H4 (cell line): ENCODE measurements at places on chromosomes 13 and 19. TPM values are rescaled to one million over a fixed set of nuclear protein-coding genes. Genes with fewer than 3 reads are reported as not detected.
A peak's percentile ranks its signal among the peaks of the same experiment; 100 is the strongest.

GRCh38 chr19:19538061-19538784, at the start of gene CILP2:
TSS of gene CILP2 (plus strand) at chr19:19538265. CDS start at chr19:19538350, 85 bp downstream.
- DNase-seq = no peak

GRCh38 chr19:37930416-37930815, 23.4 kb downstream of the SIPA1L3 start:
- no peak for DNase-seq

DNA sequence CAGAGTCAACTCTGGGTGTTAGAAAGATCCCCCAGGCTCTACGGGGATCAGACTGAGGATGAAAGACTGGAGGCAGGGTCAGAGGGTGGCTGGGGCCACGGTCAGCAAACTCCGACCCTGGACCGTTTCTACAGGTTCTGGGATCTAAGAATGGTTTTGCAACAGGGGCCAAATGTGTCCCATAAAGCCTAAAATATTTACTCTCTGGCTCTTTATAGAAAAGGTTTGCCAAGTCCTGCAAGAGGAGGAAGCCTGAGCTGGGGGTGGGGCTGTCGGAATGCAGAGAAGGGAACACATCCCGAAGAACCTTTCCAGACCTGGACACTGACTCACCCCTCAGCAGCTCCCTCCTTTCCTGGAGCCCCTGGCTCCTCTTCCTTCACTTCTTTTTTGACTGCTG, 20.7 kb downstream of the LIG1 start:
- no peak for DNase-seq

DNA sequence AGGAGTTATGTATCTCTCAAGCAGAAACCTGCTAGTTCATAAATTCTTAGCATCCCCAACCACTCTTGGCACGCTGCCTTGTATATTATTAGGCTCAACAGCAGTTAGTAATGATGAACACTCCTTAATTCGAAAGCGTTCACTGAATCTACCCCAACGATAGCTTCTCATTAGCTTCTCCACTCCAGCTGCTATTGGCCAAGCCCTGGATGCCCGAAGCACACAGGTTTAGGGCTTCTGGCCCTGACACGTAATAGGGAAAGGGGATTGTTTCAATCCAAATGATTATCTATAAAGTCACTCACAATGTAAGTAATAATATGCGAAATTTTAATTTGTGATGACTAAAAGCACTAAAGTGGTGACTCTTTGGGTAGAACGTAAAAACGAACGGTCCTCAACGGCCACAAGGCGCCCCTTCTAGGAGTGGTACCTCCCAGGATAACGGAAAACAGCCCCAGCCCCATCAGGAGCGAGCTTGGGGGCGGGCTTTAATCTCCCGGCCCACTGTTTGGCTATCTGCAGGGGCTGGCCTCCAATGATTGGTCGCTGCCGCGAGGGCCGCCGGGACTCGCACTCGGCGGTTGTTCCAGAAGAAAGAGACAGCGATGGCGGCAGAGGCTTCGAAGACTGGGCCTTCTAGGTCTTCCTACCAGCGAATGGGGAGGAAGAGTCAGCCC, at the start of gene RNF17:
RNF17 (plus strand) TSS at position 574 of the 680 bp plus-strand sequence; CDS start at position 609, 35 bp downstream.
- DNase-seq = no peak

GRCh38 chr13:46553521-46553885, 533 bp downstream of the LRCH1 start:
- no peak for DNase-seq

DNA sequence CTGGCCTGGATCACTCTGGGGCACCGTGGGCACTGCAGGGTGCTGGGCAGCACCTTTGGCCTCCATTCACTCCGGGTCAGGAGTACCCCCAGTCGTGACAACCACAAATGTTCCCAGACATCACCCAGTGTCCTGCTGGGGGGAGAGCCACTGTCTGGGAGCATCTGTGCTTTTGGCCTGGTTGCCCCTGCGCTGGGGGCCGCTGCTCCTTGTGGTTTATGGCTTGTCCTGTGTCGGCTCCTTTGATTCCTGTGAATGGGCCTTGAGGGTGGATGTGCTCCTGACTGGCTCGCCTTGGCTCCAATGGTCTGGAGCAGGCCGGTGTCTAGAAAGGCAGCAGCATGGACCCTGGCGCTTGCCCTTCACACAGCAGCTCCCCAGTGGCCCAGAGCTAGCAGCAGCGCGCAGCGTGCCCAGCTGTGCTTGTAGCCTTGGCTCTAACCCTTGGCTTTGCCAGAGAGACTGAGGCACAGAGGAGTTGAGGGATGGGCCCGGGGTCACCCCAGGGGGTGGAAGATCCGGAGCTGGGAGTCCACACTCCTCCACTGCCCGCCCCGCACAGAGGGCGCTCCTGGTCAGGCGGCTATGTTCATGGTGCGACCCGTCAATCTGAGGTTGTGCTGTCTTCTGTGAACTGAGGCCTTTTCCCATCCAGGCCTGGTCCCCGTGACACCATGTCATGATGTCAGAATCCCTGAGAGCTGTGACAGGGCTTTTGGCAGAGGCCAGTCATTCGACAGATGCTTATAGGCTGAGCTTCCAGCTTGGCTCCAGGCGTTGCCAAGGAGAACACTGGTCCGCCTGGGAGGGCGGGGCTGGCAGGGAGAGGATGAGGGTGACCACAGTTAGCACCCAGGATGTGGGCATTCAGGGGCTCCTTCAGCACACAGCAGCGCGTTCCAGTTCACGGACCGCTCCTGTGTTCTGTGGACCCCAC, 4.1 kb downstream of the DAZAP1 start:
- no peak for DNase-seq

GRCh38 chr13:33730147-33730546, 87.8 kb upstream of the RFC3 start:
- no peak for DNase-seq

DNA sequence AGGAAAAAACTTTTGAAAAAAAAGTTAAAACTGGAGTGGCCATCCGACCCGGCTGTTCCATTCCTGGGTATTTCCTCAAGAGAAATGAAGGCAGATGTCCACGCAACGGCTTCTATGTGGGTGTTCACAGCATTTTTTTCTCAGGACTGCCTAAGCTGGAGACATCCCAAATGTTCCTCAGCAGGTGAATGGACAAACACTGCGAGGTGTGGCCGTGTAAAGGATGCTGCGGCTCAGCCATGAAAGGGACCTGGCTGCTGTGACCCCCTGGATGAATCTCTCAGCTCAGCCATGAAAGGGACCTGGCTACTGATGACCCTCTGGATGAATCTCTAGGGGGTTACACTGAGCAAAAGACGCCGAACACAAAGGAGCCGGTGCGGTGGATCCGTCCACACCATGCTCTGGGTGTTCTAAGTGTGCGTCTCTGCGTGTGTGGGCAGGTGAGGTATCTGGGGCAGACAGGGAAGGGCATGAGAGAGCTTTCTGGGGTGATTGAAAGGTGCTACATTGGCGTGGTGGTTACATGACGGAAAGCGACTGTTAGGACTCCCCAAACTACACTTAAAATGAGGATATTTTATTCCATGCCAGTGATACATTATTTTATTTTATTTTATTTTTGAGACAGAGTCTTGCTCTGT, 7.2 kb upstream of the ASPDH start:
- no peak for DNase-seq

DNA sequence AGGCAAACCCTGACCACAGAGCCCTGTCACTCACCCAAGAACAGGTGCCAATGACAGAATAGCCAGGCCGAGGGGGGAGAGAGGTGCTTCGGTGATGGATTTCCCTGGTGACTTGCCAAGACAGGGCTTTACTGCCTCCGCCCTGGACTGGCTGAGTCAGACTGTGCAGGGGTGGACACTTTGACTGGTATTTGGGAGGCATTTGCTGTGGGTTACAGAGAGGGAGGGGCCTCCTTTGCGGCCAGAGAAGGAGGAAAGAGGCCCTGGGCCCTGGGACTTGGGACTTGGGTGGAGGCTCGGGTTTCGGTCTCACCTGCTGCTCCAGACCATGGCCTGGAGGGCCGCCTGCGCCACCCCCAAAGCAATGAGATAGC, 4.6 kb upstream of the EPS8L1 start:
- DNase-seq = peak; percentile 96

- DNase-seq = no peak
These were observed 58.9 kb upstream of the GJB6 start for GRCh38 chr13:20291037-20291436.

GRCh38 chr13:85095418-85096272, 703.6 kb downstream of the SLITRK6 start:
- DNase-seq = no peak

- DNase-seq = no peak
These were observed 179.3 kb downstream of the ZIC5 start for GRCh38 chr13:99792079-99792921.

DNA sequence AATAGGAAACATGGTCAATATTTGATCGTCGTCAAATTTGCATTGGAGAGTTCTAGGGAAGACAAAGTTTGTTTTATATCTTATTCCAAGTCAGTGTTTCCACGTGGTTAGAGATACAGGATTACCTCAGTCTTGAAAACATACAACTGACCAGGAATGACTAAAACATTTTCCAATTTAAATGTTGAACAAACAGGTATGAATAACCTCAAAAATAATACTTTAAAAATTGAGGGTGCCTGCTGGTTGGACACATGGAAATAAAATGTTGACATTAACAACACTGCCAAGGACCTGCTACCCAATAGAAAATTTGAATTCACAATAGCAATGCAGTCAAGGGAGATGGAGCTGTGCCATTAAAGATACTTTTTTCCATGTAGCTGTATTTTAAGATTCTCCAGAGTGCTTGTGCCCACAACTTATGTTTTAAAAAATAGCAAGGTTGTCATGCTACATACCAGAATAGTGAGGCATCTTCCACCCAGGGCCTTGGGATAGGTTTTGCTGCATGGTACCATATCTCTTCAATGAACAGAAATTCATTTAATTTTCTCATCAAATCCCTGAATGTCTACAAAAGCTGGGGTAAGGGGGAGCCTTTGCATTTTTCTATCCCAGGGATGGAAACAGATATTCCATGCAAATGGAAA, 260.8 kb downstream of the EFNB2 start:
- DNase-seq = no peak

DNA sequence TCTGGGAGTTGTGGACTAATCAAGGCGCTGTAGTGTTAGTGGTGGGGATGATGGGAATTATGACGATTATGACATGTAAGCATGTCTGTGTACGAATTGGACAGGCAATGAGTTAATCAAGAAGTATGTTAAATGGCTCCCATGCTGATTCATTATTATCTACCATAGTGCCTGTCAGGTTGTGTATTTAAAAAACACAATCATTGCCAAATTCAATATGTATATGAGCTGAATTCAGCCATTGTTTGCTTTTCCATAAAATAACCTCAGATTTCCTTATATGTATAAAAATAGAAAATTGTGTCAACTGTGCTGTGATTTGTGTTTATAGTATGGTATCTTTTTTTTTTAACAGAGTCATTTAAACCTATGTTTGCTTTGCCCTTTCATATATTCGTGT, 37.1 kb downstream of the PCCA start:
- DNase-seq = no peak

GRCh38 chr13:40653527-40654318, 12.7 kb downstream of the FOXO1 start:
- DNase-seq = no peak

- no peak for DNase-seq
These were observed 15.0 kb downstream of the PLIN4 start for GRCh38 chr19:4503132-4503824.

GRCh38 chr13:83980331-83980730, 98.1 kb upstream of the SLITRK1 start:
- no peak for DNase-seq

DNA sequence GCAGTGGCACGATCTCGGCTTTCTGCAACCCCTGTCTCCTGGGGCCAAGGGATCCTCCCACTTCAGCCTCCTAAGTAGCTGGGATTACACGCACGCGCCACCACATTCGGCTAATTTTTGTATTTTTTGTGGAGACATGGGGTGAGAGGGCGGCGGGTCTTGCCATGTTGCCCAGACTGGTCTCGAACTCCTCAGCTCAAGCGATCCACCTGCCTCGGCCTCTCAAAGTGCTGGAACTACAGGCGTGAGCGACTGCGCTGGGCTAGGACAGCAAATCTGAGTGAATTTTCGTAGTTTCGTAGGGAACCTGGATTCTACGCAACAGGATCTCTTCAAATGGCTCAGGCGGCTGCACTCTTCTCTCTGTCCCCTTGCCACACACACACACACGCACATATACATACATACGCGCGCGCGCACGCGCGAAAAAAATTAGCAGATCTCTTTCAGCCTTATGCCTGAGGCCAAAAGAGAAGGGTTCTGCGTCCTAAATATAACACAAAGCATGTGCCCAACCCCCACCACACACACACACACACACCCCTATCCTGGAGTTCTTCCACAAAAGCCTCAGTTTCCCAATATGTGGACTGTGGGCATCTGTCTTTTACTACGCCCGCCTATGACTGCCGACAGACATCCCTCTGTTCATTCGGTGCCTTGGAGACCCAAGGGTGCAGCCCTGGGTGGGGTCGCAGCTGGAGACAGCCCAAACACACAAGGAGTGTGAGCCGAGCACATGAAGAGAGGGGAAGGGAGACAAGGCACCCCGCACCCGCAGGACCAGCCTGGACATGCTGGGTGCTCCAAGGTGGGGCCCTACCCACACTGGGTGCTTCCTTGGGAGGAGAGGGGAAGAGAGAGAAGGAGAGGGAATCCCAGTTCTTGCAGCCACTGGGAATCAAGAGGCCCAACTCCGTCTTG, 616 bp downstream of the PINLYP start:
- no peak for DNase-seq

- no peak for DNase-seq
These were observed 176.1 kb downstream of the TM9SF2 start for GRCh38 chr13:99677116-99677951.

DNA sequence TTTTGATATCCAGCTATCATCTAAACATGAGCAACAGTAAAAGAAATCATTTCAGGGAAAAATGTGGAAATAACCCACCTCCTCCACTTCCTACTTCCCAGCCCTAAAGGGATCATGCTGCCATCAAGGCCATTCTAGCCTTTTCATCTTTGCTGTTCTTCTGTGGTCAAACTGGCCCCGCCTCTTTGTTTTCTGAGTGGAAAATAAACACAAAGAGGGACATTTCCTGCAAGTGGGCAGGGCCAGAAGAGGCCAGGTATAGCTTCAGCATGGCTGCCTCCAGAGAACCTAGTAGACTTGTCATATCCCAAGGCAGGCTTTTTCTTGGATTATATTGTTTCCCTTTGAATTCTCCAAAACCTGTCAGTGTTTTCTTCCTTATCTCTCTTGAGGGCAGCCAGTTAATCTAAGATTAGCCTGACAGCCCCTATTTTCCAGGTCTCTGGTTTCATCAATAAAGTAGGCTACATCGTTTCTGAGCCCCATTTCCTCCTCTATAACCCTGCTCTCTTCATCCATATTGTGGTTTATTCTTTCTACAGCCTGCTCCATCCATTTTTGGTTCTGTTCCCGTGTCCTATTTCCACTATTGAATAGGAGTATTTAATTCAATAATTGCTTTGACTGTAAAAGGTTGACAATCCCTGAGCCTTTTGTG, 117.6 kb downstream of the GPC6 start:
- DNase-seq = no peak

Gene FXYD1
- total RNA-seq = not detected in 2 replicates

Gene CYP4F8
- total RNA-seq = not detected in 2 replicates

Gene HCST
- total RNA-seq = not detected in 2 replicates

Gene CEACAM21
- 0.14 TPM in 1 of 2 replicates, not detected in the other for total RNA-seq

Gene SYCN
- not detected in 2 replicates for total RNA-seq

Gene ZNF468
- total RNA-seq = 9.4 and 12.7 TPM in 2 replicates

Gene CNN1
- total RNA-seq = 0.21 and 0.25 TPM in 2 replicates

Gene CAMSAP3
- 0.31 and 0.43 TPM in 2 replicates for total RNA-seq
